Dermis microvascular lymphatic vessel endothelial cell (primary cell): ENCODE measurements at places on chromosomes 4 and X.

DNA sequence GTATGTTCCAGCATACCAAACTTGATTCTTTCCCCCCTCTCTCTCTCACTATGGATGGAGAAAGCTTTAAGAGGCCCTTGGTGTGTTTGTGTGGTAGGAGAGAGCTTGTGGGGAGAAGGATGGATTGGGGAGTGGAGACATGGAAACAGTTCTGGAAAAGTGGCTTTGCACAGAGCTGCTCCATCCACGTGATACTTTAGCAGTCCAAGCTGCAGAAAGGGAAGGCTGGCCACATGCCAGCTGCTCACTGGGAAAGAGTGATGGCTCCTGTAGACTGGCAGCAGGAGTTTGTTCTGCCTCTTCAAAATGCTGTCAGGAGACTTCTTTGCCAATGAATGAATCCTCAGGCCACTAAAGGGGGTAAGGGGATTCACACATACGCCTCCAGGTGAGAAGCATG, 21.7 kb upstream of the SEC24B start:
- peak; percentile 25 for DNase-seq

- DNase-seq: peak; percentile 74
Measured at GRCh38 chrX:38805432-38806389, 4.5 kb downstream of the MID1IP1 start.

GRCh38 chrX:10574663-10575062, 45.7 kb downstream of the MID1 start:
- peak; percentile 82 for DNase-seq

DNA sequence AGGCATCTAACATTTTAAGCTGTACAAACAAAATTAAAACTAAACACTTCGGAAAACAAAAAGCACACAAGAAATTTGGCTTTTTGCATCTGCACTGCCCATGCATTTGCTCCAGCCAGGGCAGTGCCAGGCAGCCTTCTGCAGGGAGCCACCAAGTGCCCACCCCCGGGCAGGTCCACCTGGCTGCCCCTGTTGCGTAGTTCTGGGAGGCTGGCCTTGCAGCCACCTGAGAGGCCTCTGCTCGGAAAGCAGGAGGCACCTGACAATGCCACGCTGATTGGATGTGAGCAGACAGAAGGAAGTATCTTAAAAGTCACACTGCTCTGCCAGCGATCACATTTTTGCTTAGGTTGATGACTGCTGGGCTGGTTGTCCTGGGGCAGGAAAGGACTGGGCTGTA, 3.5 kb downstream of the TMEM271 start:
- no peak for DNase-seq

DNA sequence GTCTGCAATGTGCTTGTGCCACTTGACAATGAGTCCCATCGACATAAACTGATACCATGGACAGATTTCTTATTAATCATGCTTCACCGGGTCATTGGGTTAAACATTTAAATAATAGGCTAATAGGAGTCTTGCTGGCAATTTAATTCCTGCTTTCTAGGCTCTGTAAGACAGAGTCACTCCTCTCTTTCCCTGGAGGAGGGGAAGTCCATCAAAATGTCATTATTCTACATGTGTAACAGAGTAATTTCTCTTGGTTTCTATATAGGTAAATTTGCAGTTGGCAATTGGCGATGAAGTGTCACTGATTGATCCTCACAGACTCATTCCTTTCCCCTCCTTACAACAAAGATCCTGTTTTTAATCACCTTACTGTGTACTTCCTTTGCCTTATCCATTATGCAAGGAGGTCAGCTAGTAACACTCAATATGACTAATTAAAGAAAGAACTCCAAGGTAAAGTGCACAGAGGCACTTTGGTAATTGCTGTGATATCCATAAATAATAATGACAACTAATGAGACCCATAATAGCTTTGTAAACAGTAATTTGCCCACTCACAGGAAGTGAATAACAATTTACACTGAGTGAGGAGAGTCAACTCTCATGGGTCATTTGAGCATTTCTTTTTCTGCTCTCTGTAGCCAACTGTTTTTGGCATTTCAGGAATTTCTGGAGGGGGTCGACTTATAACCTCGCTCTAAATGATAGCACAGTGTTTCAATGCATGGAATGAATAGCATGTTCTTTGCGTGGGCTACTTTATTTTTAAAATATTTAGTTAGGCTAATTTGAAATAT, 184.0 kb downstream of the UGT8 start:
- DNase-seq: no peak

DNA sequence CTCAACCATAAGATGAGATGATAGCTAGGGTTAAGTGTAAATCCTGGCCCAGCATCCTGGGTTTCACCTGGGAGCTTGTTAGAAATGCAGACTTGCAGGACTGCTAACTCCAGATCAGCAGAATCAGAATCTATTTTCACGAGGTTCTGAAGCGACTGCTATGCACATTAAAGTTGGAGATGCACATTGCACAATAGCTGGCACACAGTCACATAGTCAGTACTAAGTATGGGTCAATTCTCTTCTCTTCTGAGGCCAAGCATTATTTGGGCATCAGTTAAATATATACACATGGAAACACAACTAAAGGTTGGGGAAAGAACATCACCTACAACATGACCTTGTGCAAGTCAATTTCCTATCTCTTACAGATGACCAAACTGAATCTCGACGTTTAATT, 155.1 kb upstream of the FGF13 start:
- DNase-seq: no peak

GRCh38 chrX:43881410-43882293, 598 bp downstream of the MAOB start:
- DNase-seq: no peak

- no peak for DNase-seq
Measured at GRCh38 chr4:102455750-102456149, 45.4 kb upstream of the NFKB1 start.

GRCh38 chr4:82428526-82428968, 1.7 kb downstream of the HNRNPDL start:
- DNase-seq: no peak

- no peak for DNase-seq
Measured at GRCh38 chr4:27024805-27025204, 164.2 kb downstream of the STIM2 start.

- no peak for DNase-seq
Measured at GRCh38 chr4:132063829-132064228, 1085.3 kb upstream of the PCDH10 start.

- peak; percentile 14 for DNase-seq
Measured at GRCh38 chr4:2006956-2007653, 1.7 kb downstream of the NELFA start.

- no peak for DNase-seq
Measured at GRCh38 chr4:158884280-158884679, 115.5 kb downstream of the FNIP2 start.

- no peak for DNase-seq
Measured at GRCh38 chrX:139766545-139766983, 58.6 kb upstream of the MCF2 start.

GRCh38 chr4:100379583-100380105, 138.2 kb downstream of the EMCN start:
- no peak for DNase-seq

DNA sequence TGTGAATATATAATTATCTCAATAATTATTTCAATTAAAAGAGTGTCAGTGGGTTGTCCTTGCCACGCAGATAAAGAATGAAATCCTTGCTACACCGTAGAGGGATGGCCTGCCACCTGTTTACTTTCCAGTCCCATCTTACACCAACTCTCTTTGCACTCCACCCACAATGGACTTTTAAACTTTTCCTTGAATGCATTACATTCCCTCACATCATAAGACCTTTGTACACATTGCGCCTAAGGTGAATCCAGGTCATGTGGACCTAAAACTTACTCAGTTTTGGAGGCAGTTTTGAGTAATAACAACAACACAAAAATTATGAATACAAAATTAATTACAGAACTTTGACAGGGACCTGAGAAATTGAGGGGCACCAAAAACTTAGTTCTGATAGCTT, 78.7 kb upstream of the PDE5A start:
- DNase-seq: no peak

DNA sequence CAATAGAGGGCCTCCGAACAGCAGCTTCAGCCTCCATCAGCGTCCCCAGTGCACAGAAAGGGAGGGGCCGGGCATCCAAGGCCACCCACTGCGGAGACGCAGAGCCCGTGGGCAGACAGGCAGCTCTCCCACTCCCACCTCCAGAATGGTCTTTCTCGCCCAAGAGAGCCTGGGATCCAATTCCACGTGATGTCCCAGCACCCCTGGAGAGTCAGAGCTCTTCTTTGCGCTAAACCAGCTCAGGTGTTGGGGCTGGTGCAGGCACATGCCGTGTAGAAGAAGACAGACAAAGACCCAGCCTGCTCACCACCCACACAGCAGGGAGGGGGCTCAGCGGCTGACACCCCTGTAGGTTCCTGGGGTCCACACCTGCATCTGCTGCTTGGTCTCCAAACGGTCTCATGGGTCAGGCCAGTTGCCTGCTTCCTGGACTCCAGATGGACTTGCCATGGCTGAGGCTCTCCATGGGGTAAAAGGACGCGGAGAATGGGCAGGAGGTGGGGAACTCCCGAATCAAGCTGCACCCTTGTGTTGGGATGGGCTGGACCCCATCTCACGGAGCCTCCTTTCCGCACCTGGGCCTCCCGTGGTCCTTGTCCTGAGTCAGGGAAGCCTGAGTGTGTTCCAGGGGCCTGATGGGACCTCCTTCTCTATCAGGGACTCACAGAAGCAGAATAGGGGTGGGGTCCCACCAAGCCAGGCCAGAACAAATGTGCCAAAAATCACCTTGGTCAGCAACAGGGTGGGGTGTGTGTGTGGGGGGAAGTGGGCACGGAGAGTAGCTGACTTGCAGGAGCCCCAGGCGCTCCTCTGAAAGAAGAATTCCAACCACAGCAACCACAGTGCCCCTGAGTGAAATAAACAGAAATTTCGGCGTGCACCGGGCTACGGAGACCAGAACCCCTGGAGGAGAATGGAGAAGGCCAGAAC, 11.6 kb upstream of the ASMTL start:
- no peak for DNase-seq

GRCh38 chr4:6257247-6258025, 12.2 kb upstream of the WFS1 start:
- no peak for DNase-seq

DNA sequence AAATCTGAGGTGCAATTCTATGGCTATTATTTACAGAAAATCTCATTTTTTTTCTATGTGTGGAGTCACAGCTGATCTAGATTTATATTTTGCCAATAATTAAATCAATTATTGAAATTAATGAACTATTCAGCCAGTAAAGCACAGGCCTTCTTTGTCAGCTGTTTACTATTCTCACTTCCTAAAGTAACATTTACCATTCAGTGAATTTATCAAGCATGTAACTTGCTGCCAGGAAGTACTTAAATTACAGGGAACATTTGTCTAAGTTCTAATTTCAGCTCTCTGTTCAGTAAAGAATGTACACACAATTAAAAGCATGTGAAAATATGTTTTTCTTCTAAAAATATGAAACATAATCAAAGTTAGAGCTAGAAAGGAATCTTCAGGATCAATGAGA, 79.3 kb downstream of the DTHD1 start:
- no peak for DNase-seq

GRCh38 chr4:42478946-42479345, 81.7 kb downstream of the SHISA3 start:
- no peak for DNase-seq

GRCh38 chr4:37549041-37549440, 137.1 kb downstream of the RELL1 start:
- DNase-seq: peak; percentile 81

DNA sequence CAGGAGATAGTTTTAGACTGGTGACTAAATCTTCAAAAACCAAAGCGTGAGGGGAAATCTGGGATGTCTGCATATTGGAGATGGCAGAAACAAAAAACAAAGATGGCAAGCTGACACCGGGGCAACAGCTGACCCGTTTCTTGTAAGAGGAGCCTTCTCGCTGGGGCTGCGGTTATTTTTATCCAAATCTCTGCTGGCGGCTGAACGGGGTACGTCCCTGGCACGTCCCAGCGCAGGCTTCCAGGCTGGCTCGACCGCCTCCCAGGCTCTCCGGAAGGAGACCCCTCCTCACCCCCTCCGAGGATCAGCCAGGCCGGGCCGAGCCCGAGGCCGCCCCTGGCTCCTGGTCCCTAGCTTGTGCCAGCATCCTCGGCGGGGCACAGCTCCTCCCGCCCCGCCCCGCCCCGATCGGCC, 403 bp downstream of the SGCB start:
- DNase-seq: no peak

GRCh38 chr4:120613778-120614177, 308.7 kb downstream of the PRDM5 start:
- DNase-seq: no peak

DNA sequence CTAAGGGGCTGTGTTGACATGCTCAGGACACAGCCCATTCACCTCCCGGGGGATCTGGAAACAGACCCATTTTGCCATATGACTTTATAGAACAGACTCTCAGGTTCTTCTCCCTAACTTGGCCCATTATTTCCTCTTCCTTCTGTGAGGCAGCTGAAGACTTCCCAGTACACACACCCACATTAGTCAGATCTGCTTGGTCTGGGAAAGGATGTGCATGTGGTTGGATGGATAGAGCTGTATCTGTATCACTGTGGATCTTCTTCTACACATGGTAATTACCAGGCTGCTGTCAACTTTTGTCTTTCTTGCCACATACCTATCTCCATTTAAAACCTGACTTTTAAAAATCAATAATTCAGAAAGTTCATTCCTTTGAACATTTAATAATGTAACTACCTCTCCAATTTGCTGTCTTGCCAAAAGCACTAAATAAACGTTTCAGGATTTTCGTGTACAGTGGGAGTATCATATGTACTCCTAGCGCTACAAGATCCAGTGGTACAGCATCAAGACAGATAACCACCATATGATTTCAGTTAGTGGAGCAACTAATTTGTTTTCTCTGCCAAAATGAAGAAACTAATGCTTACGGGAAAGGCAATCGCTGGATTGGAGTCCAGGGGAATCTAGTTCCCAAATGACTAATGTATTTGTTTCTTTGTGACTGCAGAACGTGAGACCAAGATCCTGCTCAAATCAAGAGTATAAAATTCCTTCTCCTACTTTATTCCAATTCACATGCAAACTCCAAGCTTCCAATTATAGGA, 134.1 kb upstream of the MAP3K15 start:
- no peak for DNase-seq
